ENCODE measurements at places on chromosomes 5 and 9. TPM values are rescaled to one million over a fixed set of nuclear protein-coding genes. Genes with fewer than 3 reads are reported as not detected.

LHX6 gene
- total RNA-seq: 1.6 TPM

TAF11L10 gene
- not detected for total RNA-seq

KCNIP1 gene
- total RNA-seq: not detected

C9orf50 gene
- not detected for total RNA-seq

SLC22A4 gene
- total RNA-seq: 1.4 TPM

KCNV2 gene
- not detected for total RNA-seq

PCDHB16 gene
- 1.2 TPM for total RNA-seq

ALDH7A1 gene
- total RNA-seq: 48.3 TPM

SARDH gene
- total RNA-seq: 2.0 TPM

IFNB1 gene
- total RNA-seq: not detected

PCDHGA1 gene
- total RNA-seq: 0.39 TPM

CMBL gene
- total RNA-seq: 29.2 TPM

PTPRD gene
- 0.87 TPM for total RNA-seq

PAEP gene
- total RNA-seq: not detected

TLR4 gene
- total RNA-seq: 65.2 TPM

FGF1 gene
- 1.0 TPM for total RNA-seq

GFI1B gene
- total RNA-seq: 0.14 TPM

PCDHGA9 gene
- 5.4 TPM for total RNA-seq

SPATA31A3 gene
- total RNA-seq: not detected

OCLN gene
- 0.69 TPM for total RNA-seq

MZB1 gene
- total RNA-seq: 0.35 TPM

IQGAP2 gene
- total RNA-seq: 57.0 TPM

TICAM2 gene
- total RNA-seq: 2.1 TPM

SUSD3 gene
- 3.3 TPM for total RNA-seq

GLRA1 gene
- total RNA-seq: not detected

GAPT gene
- 0.81 TPM for total RNA-seq

PIP5KL1 gene
- 0.19 TPM for total RNA-seq

TNFSF15 gene
- 1.2 TPM for total RNA-seq

EPB41L4B gene
- total RNA-seq: 27.3 TPM

All from adrenal gland (tissue), 19 donors.